Peyer's patch (tissue), 4 donors: ENCODE measurements at places on chromosomes 4 and X. TPM values are rescaled to one million over a fixed set of nuclear protein-coding genes. Genes with fewer than 3 reads are reported as not detected.
A peak's percentile ranks its signal among the peaks of the same experiment; 100 is the strongest.

DNA sequence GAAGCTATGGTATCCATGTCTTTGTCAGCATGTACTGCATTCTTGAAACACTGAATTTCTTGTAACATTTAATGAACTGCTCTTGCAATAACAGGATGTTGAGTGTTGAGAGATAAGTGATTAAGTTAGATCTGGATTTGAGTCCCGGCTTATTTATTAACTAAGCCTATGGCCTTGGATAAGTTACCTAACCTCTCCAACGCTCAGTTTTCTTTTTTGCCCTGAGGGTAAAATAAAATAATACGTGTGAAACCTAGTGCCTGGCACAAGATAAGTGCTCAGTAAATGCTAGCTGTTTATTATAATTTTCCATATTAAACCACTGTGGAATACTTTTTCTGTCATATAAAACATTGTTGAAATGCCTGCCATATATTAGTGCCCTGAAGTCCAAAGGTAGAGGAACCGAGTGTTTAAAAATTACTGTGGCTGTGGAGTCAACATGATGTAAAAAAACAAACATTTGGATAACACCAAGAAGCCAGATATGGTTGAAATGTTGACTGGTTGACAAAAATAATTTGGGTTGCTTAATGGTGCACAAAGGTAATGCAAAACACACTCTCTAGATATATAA is 58.6 kb upstream of the ALB start:
- no peak for DNase-seq

DNA sequence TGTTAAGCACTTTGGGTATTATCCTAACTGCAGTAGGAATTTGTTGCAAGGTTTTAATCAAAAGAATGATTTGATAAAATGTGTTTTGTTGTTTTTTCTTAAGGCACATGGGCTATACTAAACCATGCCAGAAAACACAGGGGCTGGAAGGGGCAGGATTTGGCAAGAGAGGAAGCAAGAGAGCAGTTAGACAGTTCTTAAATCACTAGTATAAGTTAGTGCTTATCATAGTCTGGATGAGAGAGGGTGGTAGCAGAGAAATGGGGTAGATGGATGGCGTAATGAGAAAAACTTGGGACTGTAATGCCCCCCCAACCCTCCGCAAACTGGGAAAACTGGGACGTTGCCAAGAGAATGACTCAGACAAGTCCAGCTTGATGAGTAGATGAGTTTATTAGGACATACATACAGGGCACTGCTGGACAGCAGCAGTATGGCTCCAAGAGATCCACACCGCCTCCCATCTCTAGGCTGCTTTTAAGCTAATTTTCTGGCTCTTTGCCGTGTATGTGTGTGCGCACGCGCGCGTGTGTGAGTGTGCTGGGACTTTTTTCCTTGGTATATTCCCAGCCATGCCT is 151.5 kb downstream of the PDLIM5 start:
- DNase-seq = no peak

DNA sequence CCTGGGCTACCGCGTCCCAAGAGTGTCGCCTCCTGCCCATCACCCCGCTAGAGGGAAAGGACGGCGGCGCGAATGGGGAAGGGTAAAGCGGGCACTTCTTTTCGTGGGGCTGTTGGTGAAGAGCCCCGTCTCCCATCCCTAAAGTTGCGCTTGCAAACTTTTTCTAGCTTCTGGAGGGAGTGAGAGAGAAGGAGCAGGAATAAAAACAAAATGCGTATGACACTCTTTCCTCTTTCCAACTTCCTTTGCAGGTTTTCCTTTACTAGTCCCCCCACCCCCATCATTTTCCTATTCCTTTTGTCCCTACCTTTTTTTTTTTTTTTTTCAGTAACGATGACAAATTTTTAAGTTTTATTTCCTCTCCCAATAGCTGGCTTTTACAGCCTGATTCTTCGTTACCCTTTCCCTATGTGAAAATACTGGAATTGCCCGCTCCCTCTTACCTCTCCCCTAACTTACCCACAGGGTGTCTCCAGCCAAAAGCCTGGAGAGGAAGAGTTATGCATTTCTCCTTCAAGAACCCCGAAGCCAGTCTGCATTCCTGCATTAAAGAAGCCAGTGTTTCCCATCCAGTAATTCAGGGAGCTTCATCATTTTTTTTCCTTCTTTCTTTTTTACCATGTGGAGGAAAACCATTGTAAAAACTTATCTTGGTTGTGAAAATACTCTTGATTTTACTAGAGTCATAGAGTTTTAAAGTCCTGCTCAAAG is 613 bp upstream of the ARSJ start:
- DNase-seq = no peak

DNA sequence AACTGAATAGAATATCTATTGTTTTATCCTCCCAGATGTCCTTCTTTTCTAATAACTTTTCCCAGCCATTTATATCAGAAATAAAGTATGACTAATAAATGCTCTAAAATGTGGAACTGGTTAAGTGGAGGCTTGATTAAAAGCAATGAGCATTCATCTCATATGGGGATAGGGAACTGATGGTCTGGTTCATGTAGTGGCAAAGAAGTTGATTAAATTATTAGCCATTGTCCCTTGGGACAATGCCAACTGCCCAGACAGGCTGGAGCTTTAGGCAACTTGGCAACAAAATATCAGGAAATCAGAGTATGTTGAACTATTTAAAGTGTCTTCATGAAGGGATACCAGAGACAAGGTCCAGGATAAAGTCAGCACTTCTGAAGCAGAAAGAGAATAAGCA is 24.2 kb downstream of the TRO start:
- no peak for DNase-seq

Gene SRD5A3
- total RNA-seq = 1.7 TPM

DNA sequence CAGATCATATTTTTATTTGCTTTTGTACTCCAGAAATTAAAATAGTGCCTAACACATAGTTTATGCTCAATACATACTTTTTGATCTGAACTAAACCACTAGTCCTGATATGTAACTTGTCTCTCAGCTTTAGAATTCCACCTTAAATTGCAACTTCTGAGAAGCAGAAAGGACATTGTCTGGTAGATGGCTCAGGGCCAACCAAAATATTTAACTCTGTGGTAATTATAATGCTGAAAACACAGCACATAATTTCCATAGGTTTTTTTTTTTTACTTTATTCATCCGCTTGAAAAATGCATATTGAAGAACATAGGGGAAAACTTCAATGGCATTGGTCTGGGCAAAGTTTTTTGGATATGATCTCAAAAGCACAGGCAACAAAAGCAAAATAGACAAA is 59.3 kb downstream of the AREG start:
- DNase-seq = no peak

DNA sequence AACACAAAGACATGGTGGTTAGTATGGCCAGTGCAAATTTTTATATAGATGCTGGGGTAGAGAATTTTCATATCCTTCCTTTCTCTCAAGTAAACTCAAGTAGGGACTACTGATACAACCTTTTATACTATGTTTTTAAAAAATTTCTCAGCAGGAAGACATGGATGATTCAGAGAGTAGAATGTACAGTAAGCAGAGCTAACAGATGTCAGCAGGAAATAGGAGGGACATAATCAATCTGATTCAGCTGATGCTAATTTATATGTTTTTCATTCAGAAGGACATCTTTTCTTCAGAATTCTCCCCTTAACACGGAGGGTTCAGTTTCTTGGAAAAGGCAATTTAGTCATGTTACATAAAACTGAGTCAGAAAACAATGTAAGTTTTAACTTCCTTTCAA is 95.4 kb downstream of the GRIA2 start:
- DNase-seq = no peak

DNA sequence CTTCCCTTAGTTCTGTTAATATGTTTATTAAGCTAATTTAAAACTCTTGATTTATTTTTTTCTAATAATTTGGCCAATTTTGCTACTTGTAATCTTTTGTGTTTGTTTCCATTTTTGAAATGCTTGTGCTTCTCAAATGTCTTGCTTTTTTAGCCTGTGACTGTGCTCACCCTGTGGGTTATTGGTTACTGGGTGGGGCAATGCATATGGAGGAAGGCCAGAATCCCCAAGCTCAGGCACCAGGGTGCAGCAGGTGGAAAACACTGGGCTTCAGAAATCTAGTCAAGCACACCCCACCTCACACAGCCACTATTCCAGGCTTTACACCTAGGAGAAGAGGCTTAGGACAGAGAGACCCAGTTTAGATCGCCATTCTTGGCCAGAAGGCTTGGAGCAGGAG is 33.1 kb downstream of the ETNPPL start:
- DNase-seq = no peak

Gene ZNF157
- total RNA-seq = not detected

DNA sequence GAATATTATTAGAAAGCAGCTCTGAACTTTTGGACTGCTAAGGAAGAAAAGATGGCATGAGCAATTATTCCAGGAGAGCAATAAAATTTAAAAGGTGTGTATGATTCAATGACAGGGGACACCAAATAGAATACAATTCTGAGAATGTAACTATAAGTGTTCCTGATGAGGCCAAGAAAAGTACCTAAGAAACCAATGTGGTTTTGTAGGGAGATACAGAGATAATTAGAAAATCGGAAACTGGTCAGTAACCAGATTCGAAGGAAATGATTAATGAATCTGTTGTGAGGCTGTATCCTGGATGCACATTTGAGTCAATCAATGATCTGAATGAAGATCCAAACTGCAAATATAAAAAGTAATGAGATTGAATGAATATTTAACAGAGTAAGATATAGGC is 6.0 kb downstream of the NOA1 start:
- DNase-seq = no peak

DNA sequence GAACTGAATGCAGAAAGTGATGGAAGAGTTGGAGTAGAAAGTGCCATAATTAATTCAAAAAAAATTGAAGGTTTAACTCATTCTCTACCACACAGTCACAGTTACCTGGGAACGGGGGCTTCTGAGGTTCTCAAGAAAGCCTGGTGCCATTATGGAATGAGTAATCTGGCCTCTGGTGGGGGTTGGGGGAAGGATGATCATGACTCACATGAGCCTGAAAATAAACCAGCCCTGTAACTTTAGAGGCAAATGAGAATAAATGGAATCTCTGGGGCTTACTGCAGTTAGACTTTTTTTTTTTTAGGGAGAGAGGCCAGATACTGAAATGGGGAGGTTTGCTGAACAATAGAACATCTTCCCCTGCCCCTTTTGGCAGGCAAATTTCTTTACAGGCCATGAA is 55.3 kb downstream of the SOD3 start:
- no peak for DNase-seq

DNA sequence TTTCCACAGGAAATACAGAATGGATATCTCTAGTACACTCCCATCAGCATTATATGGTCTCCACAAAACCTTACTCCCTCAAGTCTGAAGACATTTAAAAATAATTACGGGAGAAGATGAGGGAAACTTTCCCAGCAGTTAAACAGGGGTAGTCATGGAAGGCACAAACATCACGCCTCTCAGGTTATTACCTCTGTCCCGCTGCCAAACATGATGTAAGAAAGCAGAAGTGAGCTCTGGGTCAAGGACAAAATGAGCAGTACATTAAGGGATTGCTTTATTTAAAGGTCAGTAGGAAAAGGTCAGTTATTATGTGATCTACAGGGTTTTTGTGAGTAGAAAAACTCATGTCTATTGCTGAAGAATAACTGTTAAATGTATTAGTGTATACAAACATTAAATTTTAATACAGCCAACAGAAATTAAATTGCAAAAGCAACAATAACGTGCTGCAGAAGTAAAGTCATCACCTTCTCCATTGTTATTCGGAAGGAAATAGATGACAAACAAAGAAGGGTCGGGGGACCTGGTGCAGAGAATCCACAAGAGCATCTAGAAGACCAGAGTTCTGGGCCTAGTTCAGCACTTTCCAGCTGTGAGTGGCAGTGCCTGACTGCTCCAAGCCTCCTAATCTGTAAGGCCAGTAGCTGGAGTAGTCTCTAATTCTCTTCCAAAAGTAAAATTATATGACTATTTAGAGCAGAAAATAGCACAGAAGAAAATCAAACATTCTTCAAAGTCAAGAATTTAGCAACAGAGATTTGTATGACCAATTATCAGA is 171.2 kb downstream of the PPP3CA start:
- no peak for DNase-seq

DNA sequence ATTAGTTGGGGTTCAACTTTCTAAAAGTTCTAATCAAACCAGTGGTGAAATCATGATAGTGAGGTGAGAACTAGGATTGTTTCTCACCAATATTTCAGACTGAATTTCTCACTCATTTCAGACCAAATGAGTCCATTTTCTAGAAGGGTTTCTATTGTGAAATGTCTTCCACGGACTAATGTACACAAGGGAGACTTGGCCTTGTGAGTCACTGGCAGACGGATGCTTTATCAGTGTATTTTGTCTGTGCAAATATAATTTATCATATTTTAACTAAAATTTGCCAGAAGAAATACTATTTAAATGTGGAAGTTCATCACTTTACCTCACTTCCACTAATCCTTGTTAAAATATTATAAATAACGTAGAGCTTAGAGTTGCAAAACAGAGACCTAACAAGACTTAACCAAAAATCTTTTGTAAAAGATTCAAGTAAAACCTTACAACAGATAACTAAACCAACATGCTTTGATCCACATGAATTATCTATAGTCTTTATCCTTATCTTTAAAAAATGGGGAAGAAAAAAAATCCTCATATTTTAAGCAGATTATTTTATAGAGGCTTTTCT is 506.0 kb upstream of the FAM241A start:
- no peak for DNase-seq

DNA sequence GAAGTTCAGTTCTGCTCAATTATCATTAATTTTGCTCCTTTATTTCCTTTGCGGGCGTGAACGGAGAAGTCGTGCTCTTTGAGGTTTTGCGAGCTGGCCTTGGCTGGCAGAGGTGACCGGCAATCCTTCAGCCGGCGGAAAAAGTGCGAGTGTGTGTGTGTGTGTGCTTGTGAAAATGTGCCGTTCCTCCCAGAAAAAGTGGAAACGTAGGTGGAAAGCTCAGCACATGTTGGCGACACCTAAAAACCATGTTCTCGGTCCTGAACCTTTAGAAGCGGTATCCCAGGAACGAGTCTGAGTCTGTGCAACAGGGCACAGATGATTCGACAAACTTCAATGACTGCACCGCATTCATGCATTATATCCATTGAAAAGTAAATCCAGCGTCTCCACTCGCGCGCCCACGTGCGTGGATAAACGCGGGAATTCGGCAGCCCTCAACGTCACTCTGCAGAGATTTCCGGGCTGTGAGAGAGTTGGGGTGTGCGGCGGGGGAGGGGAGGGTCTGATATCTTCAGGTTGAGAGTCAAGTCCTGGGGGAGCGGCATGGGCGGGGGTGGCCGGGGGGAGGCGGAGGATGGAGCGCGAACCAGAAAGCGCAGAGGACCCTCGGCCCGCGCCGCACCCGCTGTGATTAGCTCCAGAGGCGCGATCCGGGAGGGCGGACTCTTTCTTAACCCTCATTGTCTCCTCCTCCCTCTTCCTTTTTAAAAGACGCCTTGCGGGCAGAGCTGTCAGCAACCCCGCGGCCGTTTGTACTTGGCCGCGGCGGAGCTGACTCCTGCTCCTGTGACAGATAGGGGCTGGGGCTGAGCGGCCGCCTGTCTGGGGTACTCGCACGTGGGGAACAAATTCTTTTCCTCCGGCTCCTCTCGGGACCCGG is at the start of gene SHISA3:
Gene SHISA3 (plus strand): TSS at position 737 of the 883 bp plus-strand sequence. CDS start 569 bp downstream, outside the sequence.
- peak; percentile 52 for DNase-seq

GRCh38 chr4:122131562-122132157 is 20.5 kb upstream of the BLTP1 start:
- DNase-seq = no peak

GRCh38 chr4:6772223-6772928 is 10.2 kb upstream of the KIAA0232 start:
- no peak for DNase-seq

Gene MAGEE2
- total RNA-seq = not detected

GRCh38 chr4:108651014-108651791 is 804 bp downstream of the OSTC start:
- DNase-seq = no peak
